Effector CD4-positive, alpha-beta T cell (primary cell): ENCODE measurements at places on chromosomes 12 and 14.

GRCh38 chr14:92022036-92022435 lies 17.8 kb downstream of the TRIP11 start:
- no peak for DNase-seq

GRCh38 chr14:32436993-32437392 lies 107.9 kb downstream of the AKAP6 start:
- no peak for DNase-seq

DNA sequence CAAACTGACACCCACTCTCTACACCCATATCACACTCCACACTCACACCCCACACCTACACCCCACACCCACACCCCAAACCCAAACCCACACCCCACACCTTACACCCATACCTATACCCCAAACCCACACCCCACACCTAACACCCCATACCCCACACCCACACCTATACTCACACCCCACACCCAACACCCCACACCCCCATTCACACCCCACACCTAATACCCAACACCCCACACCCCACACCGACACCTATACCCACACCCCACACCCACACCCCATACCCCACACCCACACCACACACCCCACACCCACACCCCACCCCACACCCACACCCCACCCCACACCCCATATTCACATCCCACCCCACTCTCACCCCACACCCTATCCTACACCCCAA lies 38.5 kb downstream of the TMEM120B start:
- DNase-seq: no peak

- no peak for DNase-seq
These were observed 61.8 kb downstream of the KLRG1 start for GRCh38 chr12:9051158-9051550.

GRCh38 chr14:90883782-90884181 lies 67.6 kb upstream of the TTC7B start:
- no peak for DNase-seq

DNA sequence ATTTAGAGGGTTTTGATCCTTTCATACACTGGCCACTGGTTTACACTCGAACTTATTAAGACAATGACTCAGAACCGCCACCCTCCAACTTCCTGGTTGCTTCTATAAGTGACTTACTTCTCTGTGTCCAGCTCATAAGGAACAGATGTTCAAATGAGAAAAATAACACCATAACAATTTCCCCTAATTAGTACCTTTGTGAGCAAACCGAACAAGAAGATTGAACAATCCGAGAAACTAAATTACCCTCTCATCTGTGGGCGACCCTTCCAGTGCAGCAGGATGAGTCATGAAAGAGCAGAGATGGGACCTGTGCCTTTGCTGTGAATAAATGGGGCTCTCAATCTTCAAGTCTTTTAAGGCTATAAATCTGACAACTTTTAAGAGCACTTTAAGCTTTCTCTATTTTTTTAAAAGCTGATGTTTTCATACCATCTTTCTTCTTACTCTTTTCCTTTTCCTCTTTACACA lies 146.8 kb upstream of the RASSF8 start:
- DNase-seq: no peak

GRCh38 chr12:53733051-53733806 lies 6.0 kb upstream of the CALCOCO1 start:
- no peak for DNase-seq

GRCh38 chr12:109167781-109168180 lies 51.4 kb downstream of the ACACB start:
- no peak for DNase-seq

DNA sequence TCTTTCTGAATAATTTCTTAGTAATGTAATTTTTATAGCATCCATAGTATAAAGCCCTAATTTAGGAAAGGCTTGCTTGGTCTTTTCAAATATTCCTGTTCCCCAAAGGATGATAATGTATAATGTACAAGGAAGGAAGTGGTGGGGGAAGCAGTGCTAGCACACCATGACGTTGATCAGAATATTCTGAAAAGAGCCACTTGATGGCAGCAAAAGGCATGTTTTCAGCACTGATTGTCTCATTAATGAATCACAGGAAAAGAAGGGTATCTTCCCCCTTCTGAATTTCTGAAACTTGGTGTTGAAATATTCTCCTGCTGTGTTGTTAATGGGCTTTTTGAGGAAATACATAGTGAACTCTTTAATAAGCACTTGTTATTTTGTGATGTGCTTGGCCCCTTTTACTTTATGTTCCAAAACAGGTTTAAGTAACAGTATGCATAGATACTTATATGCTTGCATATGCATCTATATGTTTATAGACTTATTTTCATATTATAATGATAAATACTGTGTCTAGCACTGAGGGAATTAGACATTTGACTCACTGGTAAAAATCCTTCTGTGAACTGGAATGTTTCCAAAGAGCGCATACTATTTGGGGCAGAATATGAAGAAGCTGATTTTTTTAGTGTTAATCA lies 122.0 kb downstream of the TMEM117 start:
- DNase-seq: no peak

- no peak for DNase-seq
These were observed 100.0 kb downstream of the CCDC91 start for GRCh38 chr12:28290262-28290661.

- no peak for DNase-seq
These were observed 75.9 kb downstream of the RCOR1 start for GRCh38 chr14:102668291-102668873.

DNA sequence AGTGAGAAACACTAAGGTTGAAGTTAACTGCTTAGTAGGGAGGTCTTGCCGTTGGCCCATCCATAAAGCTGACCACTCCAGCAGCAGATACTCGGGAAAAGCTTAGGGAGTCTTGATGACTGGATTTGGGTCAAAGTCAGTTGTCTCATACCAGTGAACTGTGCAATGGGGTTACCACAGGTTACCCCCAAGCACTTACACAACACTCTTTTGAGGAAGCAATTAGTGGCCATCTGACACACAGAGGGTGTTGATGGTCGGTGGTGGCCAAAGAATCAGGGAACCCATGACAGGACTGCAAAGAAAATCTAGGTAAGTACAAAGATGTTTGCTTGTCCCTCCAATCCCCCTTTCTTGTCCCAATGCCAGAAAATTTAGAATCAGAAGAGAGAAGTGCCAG lies 410.2 kb downstream of the APAF1 start:
- no peak for DNase-seq

DNA sequence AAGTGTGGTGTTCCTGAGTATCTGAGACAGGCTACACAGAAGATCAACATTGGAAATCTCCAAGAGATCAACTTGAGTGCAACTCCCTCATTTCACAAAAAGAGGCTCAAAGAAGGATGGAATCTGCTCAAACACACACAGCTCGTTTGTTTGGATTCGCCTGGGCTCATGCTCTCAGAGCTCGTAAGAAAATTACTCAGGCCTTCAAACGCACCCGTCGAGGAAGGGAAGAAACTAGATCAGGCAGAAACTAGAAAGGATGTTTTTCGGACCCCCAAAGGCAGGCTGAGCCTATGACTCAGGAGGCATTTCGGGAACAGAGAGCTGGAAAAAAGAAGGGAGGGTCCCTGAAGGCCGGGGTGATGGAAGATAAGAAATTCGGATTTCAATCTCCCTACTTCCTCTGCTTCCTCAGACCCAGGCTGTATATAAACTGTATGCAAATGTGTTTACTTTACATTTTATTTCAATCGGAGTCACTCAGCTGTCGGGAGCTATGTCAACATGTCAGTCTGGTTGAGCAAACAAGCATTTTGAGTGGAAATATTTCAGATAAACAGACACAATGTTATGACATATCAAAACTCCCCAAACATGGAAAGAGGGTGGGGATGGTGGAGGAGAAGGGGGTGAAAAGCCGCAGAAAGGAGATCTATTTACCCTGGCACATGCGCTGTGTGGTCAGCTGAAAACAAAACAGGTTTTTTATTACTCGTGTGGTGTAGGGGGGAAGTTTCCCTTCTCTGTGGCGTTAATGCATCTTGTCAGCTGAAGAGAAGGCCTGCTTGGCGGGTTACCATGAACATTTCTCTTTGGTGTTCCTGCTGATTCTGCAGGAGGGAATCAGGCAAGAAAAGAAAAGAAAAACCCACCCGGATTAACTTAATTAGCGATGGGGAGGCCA lies 129.1 kb upstream of the TBX3 start:
- no peak for DNase-seq

DNA sequence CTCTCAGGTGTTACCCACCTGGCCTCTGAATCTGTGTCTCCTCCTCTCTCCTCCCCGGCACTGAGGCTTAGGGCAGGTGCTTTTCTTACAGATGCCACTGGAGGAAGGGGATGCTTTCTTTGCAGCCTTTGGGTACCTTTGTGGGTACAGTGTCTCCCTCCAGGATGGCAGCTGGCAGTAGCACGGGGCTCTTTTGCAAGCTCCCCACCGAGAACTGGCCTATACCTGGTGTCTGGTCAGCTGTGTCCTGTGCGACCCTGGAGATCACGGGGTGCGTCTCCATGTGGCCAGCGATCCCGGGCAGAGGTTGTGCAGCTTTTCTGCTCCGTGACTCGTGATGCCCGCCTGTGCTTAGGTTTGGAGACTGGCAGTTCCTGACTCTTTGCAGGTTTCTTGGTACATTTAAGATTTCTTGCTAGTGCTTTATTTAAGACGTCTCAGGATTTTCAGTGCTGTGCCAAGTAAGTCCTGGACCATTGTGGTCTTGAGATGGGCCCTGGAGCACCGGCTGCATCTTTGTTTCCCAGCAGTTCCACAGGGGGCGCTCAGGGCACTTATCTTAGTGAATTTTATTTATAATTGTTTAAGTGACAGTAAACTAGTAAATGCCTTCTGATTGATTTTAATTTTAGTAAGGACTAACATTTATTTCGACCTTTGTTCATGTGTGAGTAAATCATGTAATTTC lies 68.9 kb downstream of the DDX51 start:
- DNase-seq: no peak

DNA sequence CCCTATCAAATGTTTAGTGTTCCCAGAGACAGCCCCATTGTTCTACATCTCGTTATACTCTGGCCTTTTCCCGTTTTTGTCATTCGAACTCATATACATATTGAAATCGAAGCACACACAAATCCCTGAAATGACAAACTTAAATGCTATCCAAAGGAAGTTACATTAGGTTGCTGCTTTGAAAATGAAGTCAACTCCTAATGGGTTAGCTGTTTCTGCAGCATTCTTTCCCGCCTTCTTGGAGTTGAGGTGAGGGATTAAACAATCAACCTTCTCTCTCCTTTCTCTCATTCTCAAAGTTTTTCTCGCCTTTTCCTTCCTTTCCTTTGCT lies 642 bp upstream of the PHC1 start:
- DNase-seq: no peak

- DNase-seq: no peak
These were observed 113.3 kb upstream of the PRB2 start for GRCh38 chr12:11508699-11509098.

GRCh38 chr14:20811986-20812975 lies 9.6 kb upstream of the RNASE1 start:
- no peak for DNase-seq
